ENCODE measurements at places on chromosomes 5 and 9. TPM values are rescaled to one million over a fixed set of nuclear protein-coding genes. Genes with fewer than 3 reads are reported as not detected.

Gene TMEM267
- 36.6 TPM for total RNA-seq

Gene POC5
- 8.0 TPM for total RNA-seq

DNA sequence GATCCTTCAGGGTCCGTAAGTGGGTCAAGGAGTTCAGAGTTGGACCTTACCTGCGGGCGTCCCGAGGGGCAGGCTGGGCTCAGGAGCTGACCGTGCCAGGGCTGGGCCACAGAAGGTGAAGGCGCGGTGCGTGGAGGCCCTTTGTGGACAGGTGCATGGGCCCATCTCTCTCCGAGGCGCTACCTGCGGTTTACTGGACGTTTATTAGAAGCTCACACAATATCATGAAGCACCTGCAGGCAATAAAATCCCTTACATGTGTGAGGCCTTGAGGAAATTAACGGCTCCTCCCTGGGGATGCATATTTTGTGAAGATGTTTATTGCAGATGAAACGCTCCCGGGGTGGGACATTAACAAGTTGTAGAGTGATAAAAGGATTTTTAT lies 79.8 kb upstream of the LMX1B start:
- no peaks in the 10 kb centered on the region for H3K36me3 ChIP-seq
- no peak overlapping the region for H3K27ac ChIP-seq
- peaks cover 35% of the 10 kb centered on the region for H3K4me1 ChIP-seq
- H3K27me3 ChIP-seq: peaks cover 14% of the 10 kb centered on the region

DNA sequence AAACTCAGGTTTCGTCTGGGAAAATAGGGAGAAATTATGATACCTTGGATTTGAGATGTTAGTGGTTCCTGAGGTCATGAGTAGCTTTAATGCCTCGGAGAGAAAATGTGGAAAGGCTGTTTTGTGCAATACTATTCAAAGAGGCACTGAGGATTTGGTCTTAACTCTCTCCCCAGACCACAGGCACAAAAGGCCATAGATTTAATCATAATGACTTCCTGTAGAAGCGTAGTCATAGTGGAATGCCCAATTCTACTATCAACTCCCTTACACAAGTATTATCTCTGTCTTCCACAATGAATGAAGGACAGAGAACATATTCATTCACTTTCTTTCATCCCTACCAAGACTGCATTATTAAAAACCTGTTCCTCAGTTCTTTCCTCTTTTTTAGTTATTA lies 153.0 kb upstream of the FTMT start:
- DNase-seq: no peak
- H3K36me3 ChIP-seq: no peaks in the 10 kb centered on the region
- H3K4me3 ChIP-seq: no peak overlapping the region
- H3K27me3 ChIP-seq: peaks cover 5% of the 10 kb centered on the region
- H3K27ac ChIP-seq: no peak overlapping the region

DNA sequence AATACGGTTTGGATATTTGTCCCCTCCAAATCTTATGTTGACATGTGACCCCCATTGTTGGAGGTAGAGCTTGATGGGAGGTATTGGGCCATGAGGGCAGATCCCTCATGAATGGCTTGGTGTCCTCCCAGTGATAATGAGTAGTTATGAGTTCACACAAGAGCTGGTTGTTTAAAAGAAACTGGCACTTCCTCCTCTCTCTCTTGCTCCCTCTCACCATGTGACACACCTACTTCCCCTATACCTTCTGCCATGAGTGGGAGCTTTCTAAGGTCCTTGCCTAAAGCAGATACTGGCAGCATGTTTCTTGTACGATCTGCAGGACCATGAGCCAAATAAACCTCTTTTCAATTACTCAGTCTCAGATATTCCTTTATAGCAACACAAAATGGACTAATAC lies 132.0 kb downstream of the PIK3R1 start:
- H3K27me3 ChIP-seq: no peaks in the 10 kb centered on the region
- no peak overlapping the region for H3K4me3 ChIP-seq
- H3K27ac ChIP-seq: no peak overlapping the region
- H3K36me3 ChIP-seq: no peaks in the 10 kb centered on the region

Measured in chondrocyte (in vitro differentiated cells).